ENCODE measurements at places on chromosomes 11 and 22.
A peak's percentile ranks its signal among the peaks of the same experiment; 100 is the strongest.

DNA sequence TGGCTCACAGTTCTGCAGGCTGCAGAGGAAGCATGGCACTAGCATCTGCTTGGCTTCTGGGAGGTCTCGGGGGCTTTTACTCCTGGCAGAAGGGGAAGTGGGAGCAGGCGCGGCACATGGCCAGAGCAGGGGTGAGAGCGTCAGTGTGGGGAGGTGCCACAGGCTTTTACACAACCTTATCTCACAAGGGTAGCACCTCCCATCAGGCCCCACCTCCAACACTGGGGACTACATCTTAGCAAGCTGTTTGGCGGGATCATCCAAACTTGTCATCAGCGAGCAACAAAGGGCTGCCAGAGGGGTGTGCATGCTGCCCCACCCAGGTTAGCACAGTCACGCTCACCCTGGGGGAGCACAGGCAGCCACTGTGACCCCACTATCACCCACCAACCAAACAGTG, 18.9 kb upstream of the YPEL1 start:
- DNase-seq: no peak

GRCh38 chr11:34650528-34650927, 29.6 kb downstream of the EHF start:
- peak; percentile 80 for DNase-seq

DNA sequence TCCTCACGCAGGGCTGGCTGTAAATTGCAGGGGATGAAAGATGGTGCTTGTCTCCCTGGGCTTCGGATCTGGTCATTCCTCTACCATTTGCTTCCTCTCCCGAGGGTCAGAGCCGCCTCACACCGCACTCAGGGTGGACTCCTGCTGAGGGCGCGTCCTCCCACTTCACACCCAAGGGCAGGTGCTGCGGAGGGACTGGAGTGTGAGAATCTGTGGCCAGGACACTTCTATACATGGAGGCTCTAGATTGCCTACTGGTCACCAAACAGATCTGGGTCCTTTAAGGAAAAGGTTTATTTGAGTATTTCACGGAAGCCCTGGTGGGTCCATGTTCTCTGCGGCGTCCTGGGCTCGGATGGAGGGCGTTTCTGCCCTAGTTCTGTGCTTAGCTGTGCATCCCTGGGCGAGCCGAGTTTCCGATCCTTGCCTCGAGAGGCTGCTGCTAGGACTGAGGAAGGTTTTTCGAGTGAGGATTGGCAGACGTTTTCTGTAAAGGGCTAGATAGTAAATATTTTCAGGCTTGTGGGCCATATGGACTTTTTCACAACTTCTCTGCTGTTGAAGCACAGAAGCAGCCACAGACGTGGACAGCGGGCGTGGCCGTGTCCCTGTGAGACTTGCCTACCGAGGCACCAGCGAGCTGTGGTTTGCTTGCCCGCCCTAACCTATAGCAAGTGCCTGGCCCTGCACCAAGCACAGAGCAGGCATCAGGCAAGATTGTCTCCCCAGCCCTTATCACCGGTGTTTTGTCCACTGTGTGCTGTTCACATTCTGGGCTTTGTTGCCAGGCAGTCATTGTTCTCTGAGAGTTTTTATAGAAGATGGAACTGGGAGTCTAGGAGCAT, 279.0 kb downstream of the TBC1D22A start:
- DNase-seq: no peak

DNA sequence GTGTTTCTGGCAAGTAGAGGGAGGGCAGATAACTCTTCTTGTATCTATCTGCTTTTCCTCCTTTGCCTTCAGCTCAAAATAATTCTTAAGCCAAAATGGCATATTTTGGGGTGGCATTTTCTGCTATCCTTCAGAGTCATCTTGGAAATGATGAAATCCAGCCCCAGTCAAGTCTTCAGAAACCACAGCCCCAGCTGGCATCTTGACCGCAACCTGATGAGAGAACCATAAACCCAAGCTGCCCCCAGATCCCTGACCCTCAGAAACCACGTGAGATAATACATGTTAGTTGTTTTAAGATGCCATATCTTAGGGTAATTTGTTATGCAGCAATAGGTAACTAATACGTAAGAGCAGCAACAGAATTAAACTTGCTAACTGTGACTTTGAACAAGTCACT, 15.1 kb upstream of the PAMR1 start:
- no peak for DNase-seq

GRCh38 chr22:39471381-39472141, 14.7 kb downstream of the MGAT3 start:
- DNase-seq: no peak

- peak; percentile 21 for DNase-seq
These were observed 1.3 kb downstream of the GNG3 start for GRCh38 chr11:62708793-62709192.

- no peak for DNase-seq
These were observed 10.0 kb downstream of the OR51L1 start for GRCh38 chr11:5004424-5005274.

GRCh38 chr11:62546244-62546928, at the start of gene AHNAK:
Gene AHNAK (minus strand): TSS chr11:62546806. CDS start chr11:62536098, 10,708 bp downstream.
- no peak for DNase-seq

DNA sequence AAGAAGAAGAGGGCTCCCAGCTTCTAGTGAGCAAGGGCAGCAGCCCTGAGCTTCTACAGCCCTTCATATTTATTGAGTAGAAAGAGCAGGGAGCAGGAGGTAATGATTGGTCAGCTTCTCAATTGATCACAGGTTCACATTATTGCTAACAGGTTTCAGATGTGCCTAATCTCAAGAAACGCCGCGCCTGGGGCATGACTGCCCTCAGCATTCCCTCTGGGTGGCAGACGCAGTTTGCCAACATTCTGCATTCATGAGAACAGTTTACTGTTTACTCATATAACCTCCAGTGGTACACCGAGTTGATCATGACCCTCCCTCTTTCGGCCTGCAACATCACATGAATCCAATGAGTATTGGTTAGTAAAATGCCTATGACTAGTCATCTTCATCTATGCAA, 4.7 kb upstream of the ZNF74 start:
- no peak for DNase-seq

DNA sequence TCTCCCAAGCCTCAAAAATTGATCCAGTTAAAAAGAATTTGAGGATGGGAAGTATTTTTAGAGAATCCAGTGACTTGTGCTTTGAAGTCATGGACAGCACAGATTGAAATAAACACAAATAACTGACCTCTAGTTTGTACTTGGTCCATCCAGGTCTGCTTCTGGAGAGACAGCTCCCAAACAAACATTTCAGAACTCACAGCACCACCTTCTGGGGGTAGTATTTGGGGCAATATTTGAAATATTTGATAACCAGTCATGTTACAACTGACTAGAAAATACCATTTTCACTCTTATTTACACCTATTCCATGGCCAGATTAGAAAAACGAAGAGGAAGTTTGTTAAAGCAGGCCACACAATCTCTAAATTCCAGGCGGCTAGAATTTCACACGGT, 56.2 kb downstream of the CTSC start:
- DNase-seq: no peak

DNA sequence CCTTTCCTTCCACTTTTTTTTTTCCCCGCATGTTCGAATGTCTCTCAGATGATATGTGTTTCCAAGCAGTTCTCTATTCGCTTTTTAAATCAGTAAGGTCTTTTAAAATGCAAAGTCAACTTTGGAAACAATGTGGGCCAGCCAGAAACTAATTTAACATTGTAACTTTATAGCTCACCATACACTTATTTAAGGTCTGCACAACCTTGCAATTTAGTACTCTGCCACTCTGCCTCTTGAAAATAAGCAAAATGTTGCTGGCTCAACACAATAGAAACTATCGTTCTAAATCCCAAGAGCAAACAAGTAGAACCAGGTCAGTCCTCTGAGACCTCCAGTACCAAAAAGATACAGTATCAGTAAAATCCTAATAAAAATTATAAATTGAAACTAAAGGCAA, 109.0 kb downstream of the SIK3 start:
- DNase-seq: no peak

DNA sequence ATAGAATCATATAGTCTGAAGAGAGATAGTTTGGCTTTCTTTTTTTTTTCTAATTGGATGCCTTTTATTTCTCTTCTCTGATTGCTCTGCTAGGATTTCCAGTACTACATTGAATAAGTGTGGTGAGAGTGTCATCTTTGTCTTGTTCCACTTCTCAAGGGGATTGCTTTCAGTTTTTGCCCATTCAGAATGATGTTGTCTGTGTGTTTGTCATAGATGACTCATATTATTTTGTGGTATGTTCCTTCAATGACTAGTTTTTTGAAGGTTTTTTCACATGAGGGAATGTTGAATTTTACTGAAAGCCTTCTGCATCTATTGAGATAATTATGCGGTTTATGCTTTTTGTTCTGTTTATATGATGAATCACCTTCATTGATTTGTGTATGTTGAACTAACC, 10.4 kb upstream of the OR4P4 start:
- DNase-seq: no peak

GRCh38 chr22:20803696-20804324, 29.9 kb downstream of the SERPIND1 start:
- no peak for DNase-seq

- DNase-seq: no peak
These were observed 22.8 kb downstream of the THOC5 start for GRCh38 chr22:29530716-29531115.

DNA sequence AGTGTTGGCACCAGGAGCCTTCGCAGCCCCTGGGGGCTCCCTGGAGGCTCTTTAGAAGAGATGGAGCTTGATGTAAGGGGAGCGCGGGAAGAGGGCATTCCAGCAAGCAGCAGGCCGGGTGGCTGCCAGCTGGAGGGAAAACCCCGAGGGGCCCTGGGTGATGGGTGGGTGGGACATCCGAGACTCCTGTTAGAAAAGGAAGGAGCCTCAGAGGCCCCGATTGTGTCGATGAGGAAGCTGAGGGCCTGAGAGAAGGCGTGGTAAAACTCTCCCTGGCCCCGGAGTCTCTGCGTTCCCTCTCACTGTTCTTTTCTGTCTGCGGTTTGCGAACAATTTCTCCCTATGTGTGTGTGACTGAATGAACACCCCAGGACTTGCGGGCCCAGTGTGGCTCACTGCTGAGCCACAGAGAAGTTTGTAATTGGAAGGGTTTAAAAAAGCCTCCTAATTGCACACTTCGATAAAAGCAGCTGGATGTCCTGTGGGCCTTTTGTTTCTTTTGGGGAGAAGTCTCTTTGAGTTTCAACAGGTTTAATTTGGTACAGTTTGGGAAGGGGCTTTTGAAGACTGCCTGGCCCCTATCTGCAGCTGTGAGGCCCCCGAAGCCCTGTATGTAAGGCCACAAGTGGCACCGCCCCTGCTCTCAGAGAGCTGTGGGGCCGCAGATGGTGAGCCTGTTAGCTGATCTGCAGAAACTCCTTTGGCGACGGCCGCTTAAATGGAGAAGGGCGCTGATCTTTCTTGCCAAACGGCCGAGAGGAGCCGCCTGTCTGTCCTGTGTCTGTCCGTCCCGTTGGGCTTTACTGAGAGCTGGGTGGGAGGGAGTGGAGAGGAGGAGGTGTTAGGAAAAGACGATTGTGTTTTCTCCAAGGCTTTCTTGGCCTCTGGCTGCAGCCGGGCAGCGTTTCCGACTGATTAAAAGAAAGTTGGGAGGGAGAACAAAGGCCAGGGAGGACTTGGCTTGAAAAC, 2.0 kb downstream of the FBLN1 start:
- no peak for DNase-seq

DNA sequence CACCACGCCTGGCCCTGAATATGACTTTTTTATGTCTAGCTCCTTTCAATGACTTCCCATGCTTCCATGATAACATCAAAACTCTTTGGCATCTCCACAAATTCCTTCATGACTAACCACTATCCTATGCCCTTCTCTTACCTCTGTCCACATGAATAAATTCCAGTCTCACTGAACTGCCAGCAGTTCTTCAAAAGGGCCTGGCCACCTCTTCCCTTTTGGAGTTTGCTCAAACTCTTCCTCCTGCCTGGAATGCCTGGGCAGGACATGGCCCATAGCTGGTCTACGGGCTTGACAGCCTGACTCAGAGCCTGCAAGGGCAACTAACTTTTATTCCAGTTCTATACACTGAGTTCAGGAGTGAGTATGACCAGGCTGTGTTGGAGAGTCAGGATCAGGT, 41.8 kb upstream of the ZBTB16 start:
- DNase-seq: no peak
